ENCODE measurements at places on chromosomes 5 and 9.
A peak's percentile ranks its signal among the peaks of the same experiment; 100 is the strongest.

DNA sequence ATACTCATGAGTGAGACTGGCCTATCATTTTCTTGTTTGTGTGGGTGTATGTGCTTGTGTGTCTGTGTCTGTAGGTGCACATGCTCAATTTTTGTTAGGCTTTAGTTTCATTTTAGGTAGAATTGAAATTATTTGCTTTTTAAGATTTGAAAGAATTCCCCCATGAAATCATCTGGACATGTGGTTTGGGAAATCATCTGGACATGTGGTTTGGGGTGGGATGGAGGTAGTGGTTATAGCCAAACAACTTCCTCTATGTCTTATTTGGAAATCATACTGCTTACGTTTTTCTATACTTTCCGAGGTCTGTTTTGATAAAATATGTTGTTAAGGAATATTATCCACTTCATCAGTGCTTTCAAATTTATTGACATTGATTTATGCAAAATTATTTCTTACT is 485.4 kb upstream of the CLINT1 start:
- DNase-seq, result no peak

DNA sequence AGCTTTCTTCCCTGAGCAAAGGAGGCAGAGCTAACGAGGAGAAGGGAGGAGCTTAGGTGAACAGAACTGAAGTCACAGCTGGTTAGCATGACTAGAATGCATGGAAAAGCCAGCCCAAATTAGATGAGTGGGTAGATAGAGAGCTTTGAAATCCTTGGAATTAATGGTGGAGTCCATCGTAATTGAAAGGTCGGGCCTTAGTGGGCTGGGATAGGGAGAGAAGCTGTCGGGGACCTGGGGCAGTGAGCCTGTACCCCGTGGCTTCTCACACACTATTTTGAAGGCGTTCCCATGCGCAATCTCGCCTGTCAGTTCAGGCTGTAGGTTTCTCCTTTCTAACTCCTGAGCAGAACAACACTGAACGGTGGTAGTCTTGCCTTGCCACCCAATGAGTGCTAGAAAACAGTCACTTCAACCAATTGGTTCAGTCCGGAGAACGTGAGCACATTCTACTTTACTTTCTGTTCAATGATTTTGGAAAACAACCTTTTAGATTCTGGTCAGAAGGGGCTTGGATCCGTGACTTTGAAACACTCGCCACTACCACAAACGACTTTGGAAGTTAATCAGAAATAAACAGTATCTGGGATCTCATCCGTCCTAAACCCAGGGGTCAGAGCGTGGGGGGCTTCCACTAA is 655 bp upstream of the RAI14 start:
- peak; percentile 0 for DNase-seq

- DNase-seq, result no peak
Measured at GRCh38 chr9:73152953-73153352, 1.3 kb downstream of the ANXA1 start.

DNA sequence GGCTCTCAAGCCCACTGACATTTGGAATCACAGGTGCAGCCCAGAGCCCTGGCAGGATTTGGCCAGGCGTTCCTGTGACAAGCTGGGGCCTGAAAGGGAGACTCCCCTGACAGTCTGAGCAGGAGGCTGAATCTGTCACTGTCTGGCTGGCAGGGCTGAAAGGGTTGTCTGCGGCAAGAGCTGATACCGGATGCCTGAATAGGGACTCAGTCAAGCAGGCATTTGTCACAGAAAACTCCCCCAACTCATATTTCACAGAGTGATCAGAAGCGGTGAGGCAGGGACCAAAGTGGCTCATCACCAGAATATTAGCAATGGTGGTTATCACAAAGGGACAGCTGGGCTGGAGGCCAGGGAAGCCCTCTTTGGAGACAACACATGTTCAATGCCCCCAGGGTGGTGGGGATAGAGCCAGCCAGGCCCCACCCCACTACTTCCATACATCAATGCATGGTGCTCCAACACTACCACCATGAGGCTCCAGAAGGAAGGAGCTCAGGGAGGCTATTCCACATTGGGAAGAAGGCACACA is 295.5 kb downstream of the DTWD2 start:
- DNase-seq, result peak; percentile 36

- DNase-seq, result no peak
Measured at GRCh38 chr5:103033696-103034095, 86.2 kb downstream of the GIN1 start.

DNA sequence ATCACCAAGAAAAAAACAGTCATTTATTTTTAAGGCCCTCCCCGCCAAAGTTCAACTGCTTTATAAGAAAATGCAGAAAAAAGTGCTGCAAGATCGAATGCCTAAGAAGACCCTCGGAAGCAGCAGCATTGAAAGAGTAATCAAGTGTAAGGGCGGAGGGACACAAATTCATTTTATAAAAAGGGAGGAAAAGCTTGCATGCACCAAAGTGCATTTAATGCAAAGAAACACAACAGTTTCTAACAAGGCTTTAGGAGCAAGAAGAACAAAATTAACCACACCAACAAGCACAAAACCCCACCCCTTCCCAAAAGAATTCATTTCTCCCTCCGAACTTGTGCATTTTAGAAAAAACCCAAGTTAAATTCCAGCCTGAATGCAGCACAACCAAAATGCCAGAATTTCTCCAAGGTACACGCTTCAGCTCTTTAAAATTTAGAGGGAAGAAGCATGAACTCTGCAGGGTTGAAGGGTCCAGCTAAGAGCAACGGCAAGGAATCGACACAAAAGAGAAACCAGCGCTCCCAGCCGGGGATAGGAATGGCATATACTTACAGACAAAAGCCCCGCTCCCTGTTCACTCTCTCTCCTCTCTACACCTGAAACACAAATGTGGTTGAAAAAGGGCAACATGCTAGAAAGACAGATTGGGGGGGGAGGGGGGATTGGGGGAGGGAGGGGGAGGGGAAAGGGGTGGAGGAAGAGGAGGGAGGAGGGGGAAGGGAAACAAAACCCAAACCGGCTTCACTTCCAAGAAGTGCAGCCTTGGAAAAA is at the start of gene NREP:
Gene NREP (minus strand): TSS at position 614 of the 774 bp plus-strand sequence. CDS start 1,422 bp downstream, outside the sequence.
- DNase-seq, result peak; percentile 57

DNA sequence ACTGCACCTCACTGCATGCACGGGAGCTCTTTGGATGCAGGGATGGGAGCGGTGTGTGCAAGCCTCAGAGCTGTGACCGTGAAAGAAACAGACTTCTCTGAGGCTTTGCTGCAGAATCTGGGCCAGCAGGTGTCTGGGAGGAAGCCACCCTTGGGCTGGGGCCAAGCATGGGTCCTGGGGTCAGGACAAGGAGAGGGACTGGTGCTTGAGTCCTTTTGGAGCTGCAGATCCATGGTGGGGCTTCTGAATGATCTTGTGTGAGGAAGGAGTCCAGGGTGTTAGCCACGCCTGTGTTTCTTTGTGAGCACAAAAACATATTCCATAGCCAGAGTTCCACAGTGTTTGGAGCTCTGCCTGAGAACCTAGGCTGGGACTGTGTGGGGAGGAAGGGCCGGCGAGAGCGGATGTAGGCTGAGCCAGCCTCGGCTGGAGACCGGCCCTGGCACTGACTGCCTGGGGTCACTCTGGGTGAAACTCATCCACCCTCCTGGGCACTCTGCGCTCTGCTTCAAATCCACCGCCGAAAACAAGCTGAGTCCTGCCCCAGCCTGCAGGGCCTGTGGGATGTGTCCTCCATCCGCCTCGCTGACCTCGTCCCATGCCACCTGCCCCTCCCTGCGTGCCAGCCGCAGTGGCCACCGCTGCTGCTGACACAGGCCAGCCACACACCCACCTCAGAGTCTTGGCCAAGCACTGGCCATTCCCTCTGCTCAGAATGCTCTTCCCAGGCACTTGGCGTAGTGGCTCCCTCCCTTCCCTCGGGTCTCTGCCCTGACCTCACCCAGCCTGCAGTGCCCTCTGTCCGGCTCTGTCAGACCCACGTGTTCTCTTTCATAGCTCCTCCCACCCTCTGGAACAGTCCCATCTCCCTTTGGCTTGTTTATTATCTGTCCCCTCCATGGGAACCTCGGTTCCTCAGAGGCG is 26.7 kb downstream of the ERGIC1 start:
- DNase-seq, result peak; percentile 79

- DNase-seq, result no peak
Measured at GRCh38 chr9:98790842-98791607, 5.3 kb downstream of the ANKS6 start.

- DNase-seq, result no peak
Measured at GRCh38 chr5:116559239-116559638, 15.4 kb downstream of the SEMA6A start.

- DNase-seq, result no peak
Measured at GRCh38 chr5:40570408-40571129, 109.1 kb upstream of the PTGER4 start.

- no peak for DNase-seq
Measured at GRCh38 chr5:150158170-150158949, 2.7 kb upstream of the PDGFRB start.

DNA sequence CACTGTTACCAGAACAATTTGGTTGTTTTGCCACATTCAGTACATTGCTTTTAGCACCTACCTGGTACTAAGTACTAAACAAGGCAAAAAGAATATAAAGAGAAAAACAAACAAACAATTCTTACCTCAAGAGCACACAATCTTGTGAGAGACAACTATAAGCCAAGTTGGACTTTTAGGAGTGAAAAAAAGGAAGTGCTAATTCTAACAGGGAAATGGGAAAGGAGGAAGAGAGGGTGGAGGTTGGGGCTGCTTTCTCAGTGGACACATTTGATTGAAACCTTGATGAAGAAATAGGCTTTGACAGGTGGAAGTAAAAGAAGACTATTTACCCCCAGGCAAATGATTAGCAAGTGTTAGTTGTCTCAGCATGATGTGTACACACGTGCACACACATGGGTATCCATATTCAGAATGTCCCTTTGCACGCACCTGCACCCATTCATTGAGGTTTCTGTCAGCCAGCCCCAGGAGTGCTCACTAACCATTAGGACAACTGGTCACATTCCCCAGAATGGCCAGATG is 302.6 kb downstream of the ACTL7B start:
- no peak for DNase-seq

GRCh38 chr9:110897943-110898342 is 140.3 kb downstream of the LPAR1 start:
- DNase-seq, result no peak

DNA sequence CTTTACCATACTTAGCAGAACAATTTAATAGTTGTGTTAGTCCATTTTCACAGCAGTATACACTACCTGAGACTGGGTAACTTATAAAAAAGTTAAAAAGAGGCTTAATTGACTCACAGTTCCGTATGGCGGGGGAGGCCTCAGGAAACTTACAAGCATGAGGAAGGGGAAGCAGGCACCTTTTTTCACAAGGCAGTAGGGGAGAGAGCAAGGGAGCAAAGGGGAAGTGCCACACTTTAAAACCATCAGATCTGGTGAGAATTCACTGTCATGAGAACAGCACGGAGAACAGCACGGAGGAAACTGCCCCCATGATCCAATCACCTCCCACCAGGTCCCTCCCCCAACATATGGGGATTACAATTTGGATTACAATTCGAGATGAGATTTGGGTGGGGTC is 269.9 kb downstream of the MTRR start:
- DNase-seq, result no peak

DNA sequence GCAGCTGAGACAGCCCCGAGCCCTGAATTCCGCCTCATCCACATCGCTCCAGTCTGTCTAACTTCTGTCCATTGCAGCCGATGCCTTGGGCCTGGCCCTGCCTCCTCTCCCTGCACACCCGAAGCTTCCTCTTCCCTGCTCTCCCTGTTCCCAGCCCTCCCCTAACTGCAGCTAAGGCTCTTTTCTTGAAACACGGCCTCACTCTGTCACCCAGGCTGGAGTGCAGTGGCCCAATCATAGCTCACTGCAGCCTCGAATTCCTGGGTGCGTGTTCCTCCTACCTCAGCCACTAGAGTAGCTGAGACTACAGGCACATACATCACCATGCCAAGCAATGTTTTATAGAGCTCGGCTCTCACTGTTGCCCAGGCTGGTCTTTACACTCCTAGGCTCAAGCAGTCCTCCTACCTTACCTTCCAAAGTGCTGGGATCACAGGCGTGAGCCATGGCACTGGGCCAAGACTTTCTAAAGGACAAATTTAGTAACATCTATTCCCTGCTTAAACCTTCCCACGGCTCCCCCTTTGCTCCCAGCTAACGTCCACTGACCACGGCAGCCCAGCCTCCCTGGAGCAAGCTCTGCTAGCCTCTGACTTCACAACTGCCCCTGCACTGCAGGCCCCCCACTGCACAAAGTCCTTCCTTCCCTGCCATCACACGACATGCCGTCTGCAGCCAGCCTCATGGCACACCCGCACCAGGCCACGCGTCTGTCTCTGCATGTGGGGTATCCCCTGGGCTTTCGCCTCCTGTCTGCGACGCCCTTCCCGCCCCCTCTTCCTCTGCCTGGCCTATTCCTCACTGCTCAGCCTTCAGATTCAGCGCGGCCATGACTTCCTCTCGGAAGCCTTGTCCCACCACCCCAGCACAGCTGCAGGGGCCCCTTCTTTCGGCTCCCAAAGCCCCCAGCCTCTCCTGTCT is 28.6 kb downstream of the LAMC3 start:
- DNase-seq, result no peak

- no peak for DNase-seq
Measured at GRCh38 chr5:16461026-16461425, 4.6 kb downstream of the ZNF622 start.

GRCh38 chr5:1824109-1824821 is 23.1 kb downstream of the NDUFS6 start:
- DNase-seq, result no peak

DNA sequence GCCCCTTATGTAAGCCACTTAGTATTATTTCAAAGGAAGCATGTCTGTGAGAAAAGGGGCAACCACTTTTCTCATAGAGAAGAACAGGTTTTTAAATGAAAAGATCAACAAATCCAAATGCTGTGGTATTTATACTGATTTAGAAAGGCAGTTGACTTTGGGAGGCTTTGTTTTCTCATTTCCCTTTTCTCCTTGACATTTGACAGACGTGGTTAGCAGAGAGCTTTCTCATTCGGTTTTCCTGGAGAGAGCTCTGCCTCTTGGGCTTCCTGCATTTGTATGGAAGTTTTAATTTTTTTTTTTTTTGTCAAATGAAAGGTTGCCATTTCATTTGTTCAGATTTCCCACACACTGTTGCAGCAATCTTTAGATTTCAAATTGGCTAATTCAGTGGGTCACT is 62.5 kb downstream of the EXOSC2 start:
- no peak for DNase-seq

DNA sequence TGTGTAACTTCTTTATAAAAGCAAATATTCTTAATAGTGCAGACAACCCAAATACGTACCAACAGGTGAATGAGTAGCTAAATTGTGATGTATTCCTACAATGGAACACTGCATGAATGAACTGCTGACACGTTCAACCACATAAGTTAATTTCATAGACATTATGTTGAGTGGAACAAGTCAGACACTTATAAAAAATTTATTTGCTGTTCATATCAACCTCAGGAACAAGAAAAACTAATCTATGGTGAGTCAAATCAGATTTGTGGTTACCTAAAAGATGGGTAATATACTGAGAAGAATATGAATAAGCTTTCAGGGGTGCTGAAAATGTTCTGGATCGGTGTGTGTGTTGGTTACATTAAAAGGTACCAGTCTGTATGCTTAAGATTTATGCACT is 35.7 kb downstream of the INVS start:
- DNase-seq, result no peak

DNA sequence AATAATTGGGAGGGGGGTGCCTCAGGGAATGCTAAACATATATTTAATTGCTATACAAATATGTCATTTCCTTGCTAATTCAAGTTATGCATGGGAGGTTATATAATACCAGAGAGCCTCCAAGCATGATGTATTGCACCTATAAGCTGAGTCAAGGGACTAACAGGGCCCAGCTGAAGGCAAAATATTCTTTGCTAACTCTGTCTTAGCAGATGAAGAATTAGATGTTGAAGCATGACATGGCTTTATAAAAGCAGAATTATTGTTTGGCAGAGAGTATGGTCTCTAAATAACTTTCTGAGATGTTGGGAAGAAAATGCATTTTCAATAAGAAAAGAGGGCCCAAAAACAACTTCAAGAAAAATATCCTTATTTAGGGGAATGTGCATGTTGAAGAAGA is 60.4 kb downstream of the SGCD start:
- DNase-seq, result no peak
